ENCODE measurements at places on chromosomes 6 and 20.
A peak's percentile ranks its signal among the peaks of the same experiment; 100 is the strongest.

DNA sequence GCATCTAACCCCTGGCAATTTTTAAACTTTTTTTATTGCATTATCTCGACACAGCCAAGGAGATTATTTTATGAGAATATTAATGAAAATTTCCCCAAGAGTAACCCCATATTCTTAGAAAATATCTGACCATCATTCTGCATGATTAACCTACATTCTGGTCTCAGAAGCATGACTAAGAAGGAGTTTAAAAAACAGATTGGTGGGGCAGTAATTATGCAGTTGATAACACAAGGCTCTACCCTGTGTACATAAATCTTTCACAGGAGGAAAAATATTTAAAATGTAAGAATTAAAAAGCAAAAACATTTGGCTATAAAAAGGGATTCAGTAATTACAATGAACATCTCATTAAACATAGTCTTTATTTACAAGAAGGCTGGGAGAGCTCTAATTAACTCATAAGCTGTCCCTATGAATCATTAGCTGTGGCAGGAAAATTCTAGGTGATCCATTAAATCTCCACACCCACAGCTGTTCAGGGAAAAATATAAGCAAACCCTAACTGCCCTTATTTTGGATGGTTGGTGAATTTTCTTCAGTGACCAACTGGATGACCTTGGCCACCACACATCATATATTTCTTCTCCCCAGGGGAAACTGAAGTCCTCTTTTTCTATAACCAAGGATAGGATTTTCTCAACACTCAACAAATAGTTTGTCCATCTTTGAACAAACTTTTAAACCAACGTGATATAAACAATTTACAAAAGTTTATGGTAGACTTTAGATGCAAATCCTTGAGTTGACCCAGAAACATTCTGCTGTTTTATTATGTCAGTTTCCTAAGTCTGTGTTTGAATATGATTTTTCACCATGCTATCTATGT is 59.5 kb downstream of the PDE7B start:
- DNase-seq = no peak

DNA sequence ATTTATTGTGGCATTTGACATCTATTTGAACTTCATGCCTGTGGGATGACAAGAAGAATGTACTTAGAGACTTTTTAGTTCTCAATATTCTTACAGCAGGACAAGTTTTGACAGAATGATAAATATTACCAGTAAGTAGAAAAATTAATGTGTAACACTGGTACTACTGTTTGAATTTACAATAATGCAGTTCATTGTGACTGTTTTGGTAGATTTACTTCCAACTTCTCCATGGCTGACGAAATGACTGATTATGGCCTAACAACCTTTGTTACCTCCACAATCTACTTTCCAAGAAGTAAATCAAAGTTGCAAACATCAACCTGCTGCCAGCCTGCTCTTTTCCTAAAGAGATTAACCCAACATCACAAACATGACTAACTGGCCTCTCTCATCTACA is 38.5 kb downstream of the PAK5 start:
- DNase-seq = no peak

GRCh38 chr20:10468340-10468845 is 33.3 kb downstream of the SLX4IP start:
- no peak for DNase-seq

DNA sequence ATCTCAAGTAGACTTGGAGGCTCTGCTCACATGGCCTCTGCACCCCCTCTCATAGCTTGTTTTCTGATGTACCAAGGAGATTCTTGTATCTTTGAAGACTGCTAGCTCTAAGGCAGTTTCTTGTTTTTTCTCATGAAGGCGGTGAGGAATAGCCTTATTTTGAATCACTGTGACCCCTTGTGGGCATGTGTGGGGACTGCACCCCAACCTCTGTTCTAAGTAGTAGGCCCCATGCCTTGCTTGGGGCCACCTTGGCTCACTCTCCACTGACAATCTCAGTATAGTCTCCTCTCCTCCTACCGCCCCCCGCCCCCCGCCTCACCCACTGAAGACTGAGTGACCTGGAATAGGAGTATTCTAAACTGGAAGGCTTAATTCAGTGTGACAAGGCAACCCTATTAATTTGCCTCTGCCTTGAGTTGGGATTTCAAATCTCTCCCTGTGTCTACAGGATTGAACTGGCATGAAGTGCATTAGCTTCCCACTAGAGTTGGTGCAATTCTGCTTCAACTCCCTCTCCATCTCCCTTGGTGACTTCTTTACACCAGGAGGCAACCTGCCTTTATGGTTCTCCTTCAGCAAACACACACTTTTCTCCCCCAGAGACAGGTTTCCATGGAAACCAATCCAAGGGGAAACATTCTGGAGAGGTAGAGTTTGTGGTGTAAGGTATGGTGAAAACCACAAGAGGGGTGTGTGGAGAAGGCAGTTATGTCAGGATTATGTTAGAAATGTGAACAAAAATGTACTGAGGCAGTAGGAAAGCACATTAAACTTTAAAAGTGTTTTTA is 75.4 kb upstream of the ECI2 start:
- no peak for DNase-seq

- DNase-seq = peak; percentile 77
These were observed 92.8 kb upstream of the TMEM30A start for GRCh38 chr6:75377386-75377785.

DNA sequence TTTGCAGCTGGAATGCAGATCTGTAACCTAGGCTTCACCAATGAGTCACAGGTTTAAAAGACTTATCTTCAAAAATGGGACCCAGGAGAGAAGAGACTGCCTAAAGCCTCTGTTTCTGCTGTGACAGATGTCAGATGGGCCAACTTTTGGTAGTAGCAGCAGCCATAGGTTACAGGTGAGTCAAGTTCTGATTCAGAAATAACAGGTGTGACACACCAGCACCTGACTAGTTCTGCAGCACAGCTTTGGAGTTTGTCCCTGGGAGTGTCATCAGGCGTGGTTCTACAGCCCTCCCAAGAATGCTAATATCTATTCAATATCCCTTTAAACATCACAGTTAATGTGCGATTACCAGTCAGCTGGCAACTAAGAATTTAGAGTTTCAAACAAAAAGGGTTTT is 121.9 kb upstream of the BTN3A2 start:
- DNase-seq = no peak

- DNase-seq = no peak
These were observed 12.0 kb upstream of the ABRACL start for GRCh38 chr6:139016337-139017213.

- DNase-seq = no peak
These were observed 232.8 kb downstream of the RNGTT start for GRCh38 chr6:88730611-88731011.

- no peak for DNase-seq
These were observed 38.4 kb downstream of the ZMYND8 start for GRCh38 chr20:47318027-47318585.

Data from NCI-H345 (cell line).